ENCODE measurements at places on chromosomes 1 and 21.

GRCh38 chr1:200885623-200886402, 8.9 kb upstream of the INAVA start:
- DNase-seq, result no peak

DNA sequence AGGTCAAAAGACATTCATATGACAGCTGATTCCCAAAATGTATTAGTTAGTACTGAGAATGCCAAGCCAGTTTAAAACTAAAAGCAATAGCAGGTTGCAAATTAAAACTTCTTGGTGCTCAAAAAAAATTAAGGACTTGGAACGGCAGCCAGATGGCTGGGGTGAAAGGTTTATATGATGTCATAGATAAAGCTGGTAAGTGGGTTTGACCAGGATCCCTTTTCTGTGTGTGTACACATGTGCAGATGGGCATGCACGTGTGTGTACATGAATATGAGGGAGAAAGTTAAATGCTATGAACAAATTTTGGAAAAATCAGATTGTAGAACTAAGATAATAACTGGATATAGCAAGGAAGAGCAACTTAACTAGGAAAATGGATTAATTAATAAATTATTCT, 39.1 kb upstream of the DPH5 start:
- no peak for DNase-seq

GRCh38 chr1:20368866-20369470, 78.3 kb downstream of the VWA5B1 start:
- no peak for DNase-seq

- DNase-seq, result no peak
These were observed 59.8 kb downstream of the LRRC8D start for GRCh38 chr1:89880679-89881078.

DNA sequence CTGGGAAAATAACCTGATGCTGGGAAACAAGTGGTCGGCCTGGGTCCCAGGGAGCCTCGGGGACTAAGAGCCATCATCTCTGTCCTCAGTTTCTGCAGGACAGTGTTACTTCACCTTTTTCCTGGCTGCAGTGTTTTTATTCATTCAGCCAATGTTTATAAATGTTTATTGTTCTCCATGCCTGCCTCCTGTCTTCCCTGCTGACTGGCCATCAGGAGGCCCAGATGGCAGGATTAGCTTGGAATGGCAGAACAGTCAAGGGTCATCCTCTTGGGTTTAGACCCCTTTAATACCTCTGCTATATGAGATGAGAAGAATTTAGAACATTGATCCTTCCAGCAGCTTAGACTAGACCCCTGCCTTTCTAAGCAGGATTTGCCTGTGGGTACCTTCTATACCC, 13.3 kb downstream of the MAPKAPK2 start:
- no peak for DNase-seq

DNA sequence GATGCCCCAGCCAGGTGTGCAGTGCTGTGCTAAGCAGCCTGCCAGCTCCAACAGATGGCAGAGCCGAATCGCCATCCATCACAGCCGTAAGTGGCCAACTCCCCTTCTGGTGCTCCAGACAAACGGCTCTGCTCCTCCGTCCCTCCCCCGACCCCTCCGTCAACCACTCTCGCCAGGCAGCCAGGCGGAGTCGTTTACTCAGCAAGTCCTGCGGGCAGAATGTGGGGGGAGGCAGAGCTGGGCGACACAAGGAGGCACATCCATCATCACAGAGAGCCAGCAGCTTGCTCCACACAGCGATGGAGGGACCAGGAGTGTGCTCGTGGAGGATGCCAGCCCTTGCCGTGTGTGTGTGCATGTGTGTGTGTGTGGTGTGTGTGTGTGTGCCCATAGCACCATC, 206.6 kb upstream of the GRIK3 start:
- peak; percentile 81 for DNase-seq

- DNase-seq, result no peak
These were observed 472 bp downstream of the DTL start for GRCh38 chr1:212035835-212036605.

GRCh38 chr1:199174336-199174735, 535.5 kb downstream of the PTPRC start:
- DNase-seq, result no peak

DNA sequence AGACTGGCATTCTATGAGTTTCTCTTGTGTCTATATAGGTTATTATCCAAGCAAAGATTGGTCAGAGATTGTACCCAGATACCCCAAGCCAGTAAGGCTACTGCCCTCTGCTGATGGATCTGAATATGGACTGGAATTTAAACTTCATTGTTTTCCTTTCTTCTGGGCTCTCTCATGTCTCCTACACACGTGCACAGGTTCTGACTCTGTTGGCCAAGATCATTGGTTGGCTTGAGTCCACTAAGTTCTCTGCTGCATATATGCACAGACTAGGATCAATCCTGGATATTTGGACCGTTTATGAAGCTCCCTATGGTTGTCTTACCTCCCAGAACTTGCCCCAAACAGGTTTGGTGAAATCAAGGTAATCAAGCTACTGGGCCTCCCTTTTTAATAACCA, 69.7 kb downstream of the CC2D1B start:
- DNase-seq, result no peak

- DNase-seq, result no peak
These were observed 131.8 kb downstream of the CAMTA1 start for GRCh38 chr1:6917067-6917466.

- DNase-seq, result no peak
These were observed 634.0 kb upstream of the CHRM3 start for GRCh38 chr1:238752327-238752726.

- no peak for DNase-seq
These were observed 1.7 kb upstream of the TMEM61 start for GRCh38 chr1:54978528-54979326.

- DNase-seq, result no peak
These were observed 7.3 kb upstream of the HPCAL4 start for GRCh38 chr1:39698568-39698967.

DNA sequence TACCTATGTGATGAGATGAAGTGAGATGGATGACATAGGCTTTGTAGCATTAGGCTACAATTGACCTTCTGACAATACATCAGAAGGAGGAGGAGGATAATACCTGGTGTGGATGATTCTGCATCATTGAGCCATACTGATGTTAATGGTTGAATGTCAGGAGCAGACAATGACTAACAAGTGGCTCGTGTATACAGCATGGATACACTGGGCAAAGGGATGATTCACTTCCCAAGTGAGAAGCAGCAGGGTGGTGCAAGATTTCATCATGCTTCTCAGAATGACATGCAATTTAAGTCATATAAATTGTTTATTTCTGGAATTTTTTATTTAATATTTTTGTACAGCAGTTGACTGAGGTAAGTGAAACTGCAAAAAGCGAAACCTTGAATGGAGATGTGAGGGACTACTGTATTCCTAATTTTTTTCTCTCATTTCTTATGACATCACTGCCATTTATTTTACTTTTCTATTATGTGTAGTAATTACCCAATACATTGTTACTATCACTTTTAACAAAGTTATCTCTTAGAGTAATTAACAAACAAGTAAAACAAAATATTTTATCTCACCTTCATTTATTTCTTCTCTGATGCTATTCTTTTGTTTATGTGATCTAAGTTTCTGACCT, 34.4 kb upstream of the COP1 start:
- no peak for DNase-seq

GRCh38 chr21:41367301-41367944, 5.6 kb downstream of the MX2 start:
- no peak for DNase-seq

DNA sequence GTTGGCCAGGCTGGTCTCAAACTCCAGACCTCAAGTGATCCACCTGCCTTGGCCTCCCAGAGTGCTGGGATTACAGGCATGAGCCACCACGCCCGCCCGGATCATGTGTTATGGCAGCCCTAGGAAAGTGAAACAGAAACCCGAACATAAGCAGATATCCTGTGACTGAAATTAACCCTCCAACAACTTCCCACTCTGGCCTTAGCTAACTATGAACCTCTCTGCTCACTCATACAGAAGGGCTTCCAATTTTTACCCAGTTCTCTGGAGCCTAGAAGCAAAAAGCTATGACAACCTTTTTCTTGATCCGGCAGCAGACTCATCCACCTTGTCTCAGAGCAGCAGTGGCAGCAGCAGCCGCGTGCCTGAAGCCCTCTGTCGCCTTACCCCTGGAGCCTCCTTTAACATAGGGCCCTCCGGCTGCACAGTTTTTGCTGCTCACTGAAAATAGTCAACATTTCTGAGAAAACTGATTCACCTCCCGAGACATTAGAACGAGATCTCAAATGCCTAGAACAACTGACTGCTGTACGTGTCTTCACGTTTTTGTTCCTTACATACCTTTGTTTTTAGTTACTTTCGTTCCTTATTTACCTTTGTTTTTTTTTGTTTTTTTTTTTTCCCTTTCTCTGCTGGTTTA, 9.3 kb downstream of the CBR1 start:
- DNase-seq, result no peak

DNA sequence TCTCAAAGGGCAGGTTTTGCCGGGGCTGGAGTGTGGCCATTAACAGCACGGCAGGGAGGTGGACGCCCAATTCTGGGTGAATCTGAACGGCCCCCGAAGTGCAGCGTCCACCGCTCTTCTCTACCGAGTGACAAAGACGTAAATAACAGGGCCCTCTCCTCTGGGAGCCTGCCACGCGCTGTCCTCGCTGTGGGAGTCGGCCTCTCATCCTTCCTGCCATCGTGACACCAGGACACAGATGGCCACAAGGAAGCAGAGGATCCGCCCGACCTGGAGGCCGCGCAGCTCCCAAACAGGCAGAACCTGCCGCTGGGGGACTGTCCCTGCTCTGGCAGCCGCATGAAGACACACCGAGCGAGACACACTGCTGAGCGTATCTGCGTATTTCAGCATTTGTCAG, 12.1 kb upstream of the CDK11B start:
- DNase-seq, result no peak
